ENCODE measurements at places on chromosomes 11 and 22.

DNA sequence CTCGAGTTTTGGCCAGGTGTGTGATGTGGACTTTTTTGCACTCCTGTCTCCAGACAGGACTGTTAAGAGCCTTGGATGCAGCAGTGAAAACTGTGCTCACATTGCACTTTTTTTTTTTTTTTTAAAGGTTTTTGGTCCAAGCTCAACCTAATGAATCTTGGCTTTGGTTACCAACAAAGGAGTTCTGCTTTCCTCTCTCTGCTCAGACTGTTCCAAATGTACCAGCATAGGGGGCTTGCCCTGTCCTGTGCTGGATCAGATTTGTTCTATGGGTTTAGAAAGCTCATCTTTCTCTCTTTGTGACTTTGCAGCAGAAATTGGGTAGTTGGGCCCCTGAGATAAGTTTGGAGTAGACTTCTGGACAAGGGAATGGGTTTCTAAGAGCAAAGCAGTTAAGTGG lies 45.3 kb downstream of the POLD3 start:
- no peak for DNase-seq

DNA sequence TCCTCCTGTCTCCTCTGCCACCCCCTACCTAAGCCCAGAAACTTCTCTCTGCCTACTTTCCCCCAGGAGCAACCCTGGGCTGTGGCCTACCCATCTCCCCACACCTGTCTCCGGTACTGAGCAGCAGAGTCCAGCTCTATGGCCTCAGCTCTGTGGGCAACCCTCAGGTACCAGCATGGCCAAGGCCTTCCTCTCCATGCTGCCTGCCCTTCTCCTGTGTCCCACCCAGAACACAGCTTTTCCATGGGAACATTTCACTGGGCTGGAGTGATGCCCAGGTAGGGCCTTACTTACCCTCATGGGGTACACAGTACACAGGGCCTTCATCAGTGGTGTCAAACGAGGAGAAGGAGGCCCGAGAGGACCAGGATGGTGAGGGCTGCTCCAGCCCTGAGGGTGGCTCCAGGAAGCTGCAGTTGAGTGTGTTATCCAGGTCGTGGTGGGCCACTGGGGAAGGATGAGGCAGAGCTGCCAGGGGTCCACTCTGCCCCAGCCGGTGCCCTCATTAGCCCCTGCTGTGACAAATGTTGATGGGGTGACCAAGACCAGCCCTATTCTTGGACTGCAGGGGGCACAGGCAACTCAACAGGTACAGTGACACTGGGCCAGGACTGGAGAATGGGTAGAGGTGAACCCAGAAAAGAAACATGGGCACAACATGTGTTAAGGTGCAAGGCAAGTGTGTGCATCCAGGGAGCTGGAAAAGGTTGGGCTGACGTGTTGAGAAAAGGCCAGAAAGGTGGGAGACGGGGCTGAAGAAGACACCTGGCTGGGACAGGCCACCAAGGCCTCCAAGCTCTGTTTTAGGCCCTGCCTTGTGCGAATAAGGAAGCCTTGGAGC lies 10.3 kb downstream of the SCARF2 start:
- no peak for DNase-seq

GRCh38 chr22:36536717-36537116 lies 7.8 kb upstream of the EIF3D start:
- DNase-seq, result no peak

- DNase-seq, result no peak
Observed at GRCh38 chr11:131691181-131692041, 321.0 kb downstream of the NTM start.

GRCh38 chr11:32374261-32374711 lies 61.1 kb downstream of the WT1 start:
- DNase-seq, result no peak

GRCh38 chr11:15969281-15969680 lies 387.1 kb downstream of the SOX6 start:
- DNase-seq, result no peak

GRCh38 chr11:65426839-65427690 lies 4.5 kb downstream of the NEAT1 start:
- no peak for DNase-seq

DNA sequence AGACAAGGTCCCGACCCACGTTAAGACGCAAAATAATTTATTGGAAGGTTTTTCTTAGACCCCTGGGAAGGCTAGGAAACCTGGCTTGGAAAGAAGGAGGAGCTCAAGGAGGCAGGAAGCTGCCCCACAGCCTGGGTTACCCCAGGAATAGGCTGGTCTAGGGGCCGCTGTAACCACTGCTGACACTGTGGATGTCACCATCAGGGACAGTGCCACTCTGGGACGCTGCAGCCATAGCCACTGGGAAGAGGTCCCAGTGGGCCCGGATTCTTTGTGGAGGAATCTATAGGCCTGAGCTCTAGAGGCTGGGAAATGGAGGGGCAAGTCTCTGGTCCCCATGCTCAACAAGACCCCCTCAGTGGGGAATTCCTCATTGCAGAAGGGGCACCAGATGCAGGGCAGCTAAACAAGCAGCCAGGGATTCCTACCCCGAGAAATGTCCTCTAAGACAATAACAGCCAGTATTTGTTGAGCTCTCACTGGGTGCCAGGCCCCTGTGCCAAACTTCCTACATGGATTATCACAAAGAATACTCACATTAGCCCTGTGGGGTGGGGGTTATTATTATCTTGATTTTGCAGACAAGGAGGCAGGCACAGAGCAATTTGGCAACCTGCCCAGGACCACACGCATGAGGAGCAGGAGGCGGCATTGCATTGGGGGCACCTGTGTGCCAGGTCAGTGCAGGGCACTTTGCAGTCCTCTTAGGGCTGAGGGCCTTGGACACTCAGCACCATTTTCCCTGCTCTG lies 19.5 kb upstream of the CHKA start:
- no peak for DNase-seq

GRCh38 chr22:44026630-44027511 lies 2.8 kb downstream of the PARVB start:
- DNase-seq, result peak; percentile 43

- peak; percentile 27 for DNase-seq
Observed at GRCh38 chr22:39135092-39135896, 17.2 kb downstream of the CBX7 start.

GRCh38 chr11:121048464-121049233 lies 24.7 kb downstream of the TBCEL start:
- no peak for DNase-seq

- no peak for DNase-seq
Observed at GRCh38 chr22:44004104-44004460, 20.0 kb upstream of the PARVB start.

- no peak for DNase-seq
Observed at GRCh38 chr11:26219183-26220117, 112.5 kb upstream of the ANO3 start.

DNA sequence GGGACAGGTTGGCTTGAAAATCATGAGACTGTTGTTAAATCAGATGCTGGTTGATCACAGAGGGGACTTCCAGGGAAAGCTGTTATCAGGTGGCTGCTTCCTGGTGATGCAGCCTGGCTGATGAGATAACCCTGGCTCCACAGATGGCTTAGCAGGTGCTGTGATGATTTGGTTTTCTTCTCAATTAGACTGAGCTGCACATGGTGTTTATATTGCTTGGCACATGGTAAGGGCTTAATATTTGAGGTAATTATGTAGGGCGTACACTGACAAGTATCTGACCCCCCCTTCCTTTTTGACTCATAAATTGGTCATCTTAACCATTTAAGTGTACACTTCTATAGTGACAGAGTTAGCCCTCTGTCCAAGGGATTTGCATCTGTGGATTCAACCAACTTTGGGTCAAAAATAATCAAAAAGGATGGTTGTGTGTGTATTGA lies 7.0 kb downstream of the RPS3 start:
- DNase-seq, result no peak

DNA sequence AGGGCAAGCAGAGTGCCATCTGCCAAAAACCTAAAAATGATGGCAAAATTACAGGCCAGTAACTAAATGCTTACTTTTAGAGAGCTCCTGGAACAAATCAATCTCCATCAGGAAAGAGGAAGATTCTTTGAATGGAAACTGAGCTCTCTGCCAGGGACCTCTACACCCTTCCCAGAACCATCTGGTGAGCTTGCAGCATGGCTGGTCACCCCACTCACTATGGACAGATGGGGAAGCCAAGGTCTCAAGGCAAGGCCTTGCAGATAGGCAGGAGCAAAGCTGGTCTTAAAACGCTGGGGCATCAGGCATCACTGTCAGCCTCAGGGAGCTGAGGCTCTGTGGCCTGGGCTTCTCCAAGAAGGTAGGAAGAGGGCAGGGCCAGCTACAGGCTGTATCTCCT lies 36.2 kb downstream of the SERGEF start:
- no peak for DNase-seq

DNA sequence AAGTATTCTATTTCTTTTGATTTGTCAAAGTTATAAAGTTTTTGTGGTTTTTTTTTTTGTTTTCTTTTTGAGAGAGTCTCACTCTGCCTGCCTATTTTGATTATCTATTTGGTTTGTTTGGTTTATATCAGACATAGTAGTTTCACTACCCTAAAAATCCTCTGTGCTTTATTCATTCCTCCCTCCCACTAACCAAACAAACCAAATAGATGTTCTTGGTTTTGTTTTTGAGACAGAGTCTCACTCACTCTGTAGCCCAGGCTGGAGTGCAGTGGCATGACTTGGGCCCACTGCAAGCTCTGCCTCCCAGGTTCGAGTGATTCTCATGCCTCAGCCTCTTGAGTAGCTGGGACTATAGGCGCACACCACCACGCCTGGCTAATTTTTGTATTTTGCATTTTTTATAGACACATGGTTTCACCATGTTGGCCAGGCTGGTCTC lies 67.9 kb downstream of the ENTHD1 start:
- no peak for DNase-seq

DNA sequence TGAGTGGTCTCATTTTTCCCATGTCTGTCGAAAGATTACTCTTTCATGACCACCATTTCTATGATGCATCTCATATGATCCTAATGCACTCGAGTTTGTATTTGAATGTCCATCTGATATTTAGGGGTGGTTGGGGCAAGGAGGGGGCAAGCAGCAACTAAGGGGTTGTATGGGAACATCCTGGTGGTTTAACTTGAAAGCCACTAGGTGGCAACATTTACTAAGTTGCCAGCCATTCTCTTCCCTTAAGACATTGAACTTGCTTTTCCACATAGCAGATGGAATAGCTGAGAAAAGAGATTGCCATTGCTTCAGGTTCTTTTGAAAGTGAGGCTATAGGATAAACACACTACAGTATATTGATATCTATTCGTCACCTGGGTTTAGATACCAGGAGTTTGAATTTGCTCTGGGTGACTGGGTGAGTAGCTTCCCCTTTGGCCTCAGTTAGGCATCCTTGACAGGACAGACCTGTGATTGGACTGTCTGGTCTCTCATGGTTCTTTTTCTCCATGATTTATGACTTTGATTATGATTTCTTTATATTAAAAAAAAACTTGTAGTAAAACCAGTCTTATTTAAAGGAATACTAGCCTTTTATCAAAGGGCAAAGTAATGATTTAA lies 32.4 kb downstream of the NF2 start:
- DNase-seq, result no peak

- DNase-seq, result peak; percentile 39
Observed at GRCh38 chr22:26364066-26365015, 64.7 kb upstream of the ASPHD2 start.

DNA sequence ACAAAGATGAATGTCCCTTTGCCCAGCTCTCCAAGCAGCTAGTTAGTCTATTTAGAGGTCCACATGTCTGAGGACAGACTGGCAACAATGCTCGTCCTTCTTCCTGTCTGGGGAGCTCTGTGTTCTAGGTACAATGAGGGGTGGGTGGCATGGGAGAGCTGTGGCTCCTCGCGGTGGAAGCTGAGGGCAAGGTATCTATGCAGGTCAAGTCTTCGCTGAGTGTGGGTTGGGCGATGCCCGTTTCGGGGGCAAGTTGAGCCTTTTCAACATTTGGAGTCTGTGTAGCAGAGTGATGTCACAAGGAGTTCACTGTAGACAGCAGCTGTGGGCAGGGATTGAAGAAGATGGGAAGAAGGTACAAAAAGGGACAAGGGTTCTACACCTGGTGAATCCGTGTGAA lies 163.2 kb downstream of the FEZ1 start:
- DNase-seq, result no peak

DNA sequence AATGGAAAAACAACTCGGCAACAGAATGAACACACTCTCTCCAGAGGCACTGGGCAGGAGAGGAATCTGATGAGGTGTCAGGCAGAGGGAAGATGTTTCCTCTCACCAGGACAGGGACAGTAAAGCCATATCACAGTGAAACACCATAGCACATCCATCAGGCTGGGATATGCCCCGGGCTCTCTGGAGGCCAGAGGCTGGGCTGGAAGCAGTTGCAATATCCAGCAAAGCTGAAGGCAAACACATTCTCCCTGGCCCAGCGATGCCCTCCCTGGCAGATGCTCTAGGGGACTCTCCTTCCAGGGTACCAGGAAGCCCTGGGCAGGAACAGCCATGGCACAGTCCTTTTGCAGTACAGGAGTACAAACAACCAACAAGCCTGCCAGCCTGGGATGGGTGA lies 11.1 kb downstream of the RSPH14 start:
- no peak for DNase-seq

GRCh38 chr22:23391022-23391421 lies 189.1 kb downstream of the IGLL1 start:
- DNase-seq, result no peak

DNA sequence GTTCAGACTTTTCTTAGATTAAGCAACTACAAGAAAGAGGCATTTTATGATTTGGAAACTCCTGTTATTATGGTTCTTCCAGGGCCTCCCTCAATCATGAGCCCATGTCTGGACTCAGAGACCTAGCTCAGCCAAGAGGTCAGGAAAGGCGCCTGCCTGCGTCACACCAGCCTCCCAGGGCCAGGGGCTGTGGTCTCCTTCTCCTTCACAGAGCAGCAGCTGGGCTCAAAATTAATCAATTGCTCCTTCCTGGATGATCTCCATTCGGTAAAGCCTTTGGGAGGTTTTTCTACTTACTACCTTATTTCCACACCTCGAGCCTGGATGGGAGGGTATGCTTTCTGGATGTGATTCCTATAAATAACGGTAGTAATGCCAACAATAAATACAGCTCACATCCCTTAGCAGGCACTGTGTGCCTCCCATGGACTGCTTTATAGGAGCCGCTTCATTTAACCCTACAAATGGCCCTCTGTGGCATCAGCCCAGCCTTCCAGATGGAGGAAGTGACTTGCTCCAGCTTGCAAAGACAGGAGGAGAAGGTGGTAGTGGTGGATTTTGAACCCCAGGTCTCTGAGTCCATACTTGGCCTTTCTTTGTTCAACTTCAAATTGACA lies 1445.6 kb downstream of the TBC1D22A start:
- no peak for DNase-seq

GRCh38 chr11:117806846-117807245 lies 9.8 kb upstream of the DSCAML1 start:
- no peak for DNase-seq

- DNase-seq, result no peak
Observed at GRCh38 chr11:107719073-107719472, 7.2 kb upstream of the SLN start.

GRCh38 chr11:76610871-76611475 lies 59.6 kb downstream of the LRRC32 start:
- DNase-seq, result no peak

- DNase-seq, result no peak
Observed at GRCh38 chr11:65952052-65952521, 6.8 kb downstream of the TSGA10IP start.

- DNase-seq, result peak; percentile 65
Observed at GRCh38 chr22:44080936-44081861, 57.1 kb downstream of the PARVB start.

GRCh38 chr11:114758627-114759026 lies 80.3 kb downstream of the NXPE2 start:
- DNase-seq, result no peak
